Right lobe of liver (tissue), 6 donors: ENCODE measurements at places on chromosomes 12 and 14. TPM values are rescaled to one million over a fixed set of nuclear protein-coding genes. Genes with fewer than 3 reads are reported as not detected.

The BDKRB2 gene
- total RNA-seq = 0.55 TPM

The MANSC1 gene
- total RNA-seq = 13.8 TPM

The CYP46A1 gene
- total RNA-seq = 0.42 TPM

The TAS2R14 gene
- total RNA-seq = 3.7 TPM

The SYNE3 gene
- 5.8 TPM for total RNA-seq

DNA sequence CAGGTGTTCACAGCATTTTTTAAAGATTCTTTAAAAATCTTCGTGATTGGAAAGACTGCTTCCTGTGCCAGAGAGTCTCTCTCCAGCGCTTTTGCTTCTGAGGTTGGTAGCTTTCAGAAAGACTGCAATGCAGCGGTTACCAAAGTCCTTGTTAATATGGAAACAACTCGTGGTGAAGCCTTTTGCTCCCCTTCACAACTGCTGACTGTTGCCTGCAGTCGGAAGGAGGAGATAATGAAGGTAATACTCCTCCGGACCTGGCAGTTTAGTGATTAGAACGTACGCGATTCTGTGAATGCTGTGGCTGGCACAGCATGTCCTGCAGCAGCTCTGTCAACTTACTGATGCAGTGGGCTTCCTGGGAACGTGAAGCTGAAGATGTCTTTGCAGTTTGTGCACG, 50.9 kb downstream of the TRAF3 start:
- no peaks in the 10 kb centered on the region for H3K27me3 ChIP-seq
- no peak overlapping the region for H3K4me3 ChIP-seq
- no peaks in the 10 kb centered on the region for H3K36me3 ChIP-seq
- no peak overlapping the region for H3K27ac ChIP-seq
